ENCODE measurements at places on chromosomes 5 and 9.

DNA sequence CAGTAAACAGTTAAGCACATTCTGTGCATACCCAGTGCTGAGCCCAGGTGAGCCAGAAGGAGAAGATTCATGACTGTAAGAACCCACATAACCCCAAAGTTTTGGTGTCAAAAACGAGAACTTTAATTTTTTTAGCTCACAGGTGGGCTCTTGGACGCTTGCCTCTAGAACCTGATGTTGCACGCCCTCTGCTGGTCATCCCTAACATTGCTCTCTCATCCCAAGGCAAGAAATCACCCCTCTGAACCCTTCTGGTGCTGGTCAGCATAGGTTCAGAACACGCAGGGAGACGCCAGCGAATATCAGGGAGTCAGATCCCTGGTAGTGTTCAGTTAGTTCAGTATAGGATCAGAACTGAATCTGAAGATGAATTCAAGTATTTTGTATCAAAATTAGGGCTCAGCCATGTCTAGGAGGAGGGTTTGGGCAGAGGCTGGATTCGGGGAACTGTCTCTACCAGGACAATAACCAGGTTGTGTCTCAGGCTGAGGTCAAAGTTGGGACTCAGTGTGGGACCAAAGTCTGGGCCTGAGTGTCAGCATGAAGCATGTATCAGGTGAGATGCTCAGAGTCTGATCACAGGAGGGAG, 4.1 kb upstream of the DNAJB5 start:
- DNase-seq, result peak; percentile 56

DNA sequence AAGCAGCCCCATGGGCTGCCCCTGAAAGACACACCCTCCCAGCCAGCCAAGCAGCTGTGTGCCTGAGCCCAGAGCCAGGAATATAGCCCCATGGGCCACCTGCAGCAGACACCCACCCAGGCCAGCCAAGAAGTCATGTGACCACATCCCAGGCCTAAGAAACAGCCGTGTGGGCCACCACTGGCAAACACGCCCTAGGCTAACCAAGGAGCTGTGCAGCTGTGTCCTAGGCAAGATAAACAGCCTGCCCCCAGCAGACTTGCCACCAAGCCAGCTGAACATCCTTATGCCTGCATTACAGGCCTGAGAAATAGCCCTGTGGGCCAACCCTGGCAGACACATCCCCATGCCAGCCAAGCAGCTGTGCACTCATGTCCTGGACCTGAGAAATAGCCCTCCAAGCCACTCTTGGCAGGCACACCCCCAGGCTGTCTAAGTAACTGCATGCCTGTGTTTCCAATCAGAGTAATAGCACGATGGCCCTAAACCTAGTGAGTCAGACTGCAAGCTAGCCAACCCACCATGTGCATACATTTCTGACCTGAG, 143.0 kb downstream of the ADAMTS6 start:
- no peak for DNase-seq

DNA sequence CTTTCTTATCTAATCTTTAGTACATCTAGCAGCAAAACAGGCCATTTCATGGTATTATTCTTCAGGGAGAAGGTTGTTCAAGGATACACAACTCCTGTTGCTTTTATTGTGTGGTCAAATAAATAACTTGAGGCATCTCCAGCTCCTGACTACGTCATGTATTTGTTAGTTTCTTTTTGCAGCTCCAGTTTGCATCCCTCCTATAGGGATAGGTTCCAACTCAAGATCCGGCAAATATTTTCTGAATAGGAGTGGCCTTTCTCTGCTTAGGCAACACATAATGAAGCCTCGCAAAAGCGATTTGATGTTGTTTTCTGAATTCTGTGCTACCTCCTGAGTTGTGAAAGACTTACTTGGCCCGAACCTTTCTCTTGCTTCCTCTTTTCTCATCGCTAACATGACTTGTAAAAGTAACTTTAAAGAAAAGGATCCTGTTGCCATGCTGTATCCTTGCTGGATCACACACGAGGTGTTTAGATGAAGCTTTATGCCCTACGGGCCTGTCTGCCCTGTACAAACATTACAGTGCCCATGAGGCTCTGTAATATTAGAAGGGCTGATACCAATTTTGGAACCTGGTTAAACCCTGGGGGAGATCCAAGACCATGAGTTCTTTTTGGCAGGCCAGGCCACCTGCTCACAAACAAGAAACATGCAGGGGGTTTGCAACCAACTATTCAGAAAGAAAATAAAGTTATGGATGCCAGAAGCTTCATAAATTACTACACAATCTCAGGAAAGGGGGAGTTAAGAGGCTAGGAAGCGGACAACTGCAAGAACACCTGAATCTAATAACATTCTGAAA, 149.8 kb upstream of the FGF10 start:
- DNase-seq, result no peak

DNA sequence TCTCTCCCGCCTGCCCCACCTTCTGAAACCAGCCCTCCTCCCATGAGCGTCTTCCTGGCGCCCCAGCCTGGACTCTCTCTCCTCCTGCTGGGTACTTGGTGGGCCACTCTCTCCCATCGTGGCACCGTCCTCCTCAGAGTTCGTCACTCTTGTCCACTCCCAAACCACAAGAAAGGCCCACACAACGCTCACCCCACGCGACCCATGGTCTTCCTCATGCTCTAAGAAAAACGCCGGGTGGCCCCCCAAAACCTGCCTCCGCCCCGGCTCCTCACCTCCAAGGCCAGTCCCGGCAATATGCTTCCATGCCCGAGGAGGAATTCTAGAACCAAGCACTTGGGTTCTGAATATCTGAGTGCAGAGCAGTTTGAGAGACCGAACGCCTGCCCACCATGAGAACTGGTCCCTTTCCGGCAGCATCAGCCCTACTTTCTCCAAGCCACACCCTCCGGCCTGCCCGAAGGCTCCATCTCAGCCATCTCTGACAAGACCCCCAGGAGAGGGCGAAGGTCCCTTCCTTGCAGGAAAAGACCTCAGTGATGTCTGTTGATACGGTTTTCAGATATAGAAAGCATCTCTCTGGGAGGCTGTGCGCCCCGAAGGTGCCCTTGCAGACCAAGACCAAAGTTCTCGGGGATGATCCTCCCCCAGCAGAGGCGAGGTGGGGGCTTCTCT, 15.0 kb downstream of the SLC6A3 start:
- DNase-seq, result no peak

DNA sequence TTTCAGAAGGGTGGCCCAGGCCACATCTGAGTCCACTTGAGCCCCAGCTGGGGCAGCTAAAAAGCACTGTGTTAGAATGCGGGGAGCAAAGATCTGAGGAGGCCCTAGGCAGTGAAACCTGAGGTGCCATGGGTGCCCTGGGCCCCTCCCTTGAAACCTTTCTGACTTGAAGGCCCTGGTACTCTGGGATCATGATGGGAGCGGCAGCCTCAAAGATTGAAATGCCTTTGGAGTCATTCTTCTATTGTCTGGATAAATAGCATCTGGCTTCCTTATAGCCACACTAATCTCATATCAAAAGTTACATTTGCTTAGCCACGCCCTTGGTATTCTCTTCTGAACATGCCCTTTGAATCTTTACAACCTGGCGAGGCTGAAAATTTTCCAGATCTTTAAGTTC, 7.7 kb upstream of the SEMA5A start:
- no peak for DNase-seq

- DNase-seq, result peak; percentile 20
These were observed 103.7 kb downstream of the ATPSCKMT start for GRCh38 chr5:10145923-10146401.

GRCh38 chr9:125634040-125634717, 72.8 kb downstream of the MAPKAP1 start:
- no peak for DNase-seq

DNA sequence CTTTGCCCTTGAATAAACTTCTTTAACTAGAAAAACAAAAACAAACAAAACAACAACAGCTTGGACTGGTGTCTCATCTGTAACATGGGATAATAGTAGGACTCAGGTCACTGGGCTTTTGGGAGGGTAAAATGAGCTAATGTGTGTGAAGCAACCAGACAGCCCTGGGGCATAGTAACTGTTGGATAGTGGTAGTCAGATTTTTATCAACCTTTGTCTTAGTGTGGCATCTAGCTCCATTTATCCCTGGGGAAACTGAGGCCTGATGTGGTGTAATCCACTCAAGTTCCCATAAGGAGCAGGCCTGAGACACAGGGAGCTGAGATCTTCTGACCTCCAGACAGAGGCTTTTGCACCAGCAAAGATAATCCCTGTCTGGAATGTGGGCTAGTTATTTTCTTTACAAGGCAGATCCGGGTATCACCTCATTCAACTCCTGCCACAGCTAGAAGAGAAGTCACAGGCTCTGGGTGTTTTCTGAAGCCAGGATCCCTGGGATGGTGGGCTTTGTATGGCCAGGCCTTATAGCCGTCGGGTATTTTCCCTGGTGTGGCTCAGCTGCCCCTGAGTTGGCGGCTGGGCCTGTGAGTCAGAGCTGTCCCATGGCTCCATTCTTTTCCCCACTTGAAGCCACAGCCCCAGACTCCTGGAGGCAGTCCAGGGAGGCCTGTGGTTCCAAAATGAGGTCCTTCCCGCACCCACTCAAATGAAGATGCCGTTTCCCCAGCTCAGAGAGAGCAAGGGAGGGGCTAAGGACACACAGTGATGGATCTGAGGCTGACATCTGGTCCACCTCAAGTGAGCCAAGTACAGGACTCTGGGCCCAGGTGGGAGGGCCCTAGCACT, 26.1 kb upstream of the CSF1R start:
- DNase-seq, result no peak

- no peak for DNase-seq
These were observed 792 bp downstream of the NTMT1 start for GRCh38 chr9:129626625-129627284.

GRCh38 chr5:73729329-73729728, 103.3 kb downstream of the ARHGEF28 start:
- DNase-seq, result no peak

- DNase-seq, result no peak
These were observed 473.1 kb downstream of the NR2F1-AS1 start for GRCh38 chr5:93107805-93108520.
